ENCODE measurements at places on chromosomes 13 and 19. TPM values are rescaled to one million over a fixed set of nuclear protein-coding genes. Genes with fewer than 3 reads are reported as not detected.

CGB3 gene
- not detected for total RNA-seq

TMEM238 gene
- total RNA-seq, result 1.6 TPM

DNAJC3 gene
- total RNA-seq, result 40.9 TPM

GARIN5B gene
- total RNA-seq, result not detected

LRP3 gene
- 33.0 TPM for total RNA-seq

CRX gene
- not detected for total RNA-seq

CLEC4M gene
- total RNA-seq, result 2.7 TPM

FARP1 gene
- 168 TPM for total RNA-seq

SHC2 gene
- 30.6 TPM for total RNA-seq

KIR2DL4 gene
- total RNA-seq, result not detected

GPR12 gene
- 0.06 TPM for total RNA-seq

PRR36 gene
- 1.9 TPM for total RNA-seq

CYP4F12 gene
- 4.1 TPM for total RNA-seq

C19orf18 gene
- total RNA-seq, result 0.53 TPM

PALM3 gene
- 5.0 TPM for total RNA-seq

RHPN2 gene
- 22.0 TPM for total RNA-seq

CYP2F1 gene
- total RNA-seq, result not detected

TMEM255B gene
- total RNA-seq, result 5.5 TPM

ATP4B gene
- 0.41 TPM for total RNA-seq

KLK12 gene
- total RNA-seq, result not detected

SBSN gene
- not detected for total RNA-seq

ZNF525 gene
- total RNA-seq, result 14.8 TPM

FFAR2 gene
- total RNA-seq, result 1.5 TPM

YJEFN3 gene
- 2.7 TPM for total RNA-seq

CYP2S1 gene
- 1.3 TPM for total RNA-seq

ZNF14 gene
- total RNA-seq, result 14.6 TPM

XRCC1 gene
- 22.9 TPM for total RNA-seq

CNMD gene
- 0.41 TPM for total RNA-seq

VSIG10L gene
- 1.5 TPM for total RNA-seq

THSD8 gene
- not detected for total RNA-seq

CEACAM4 gene
- total RNA-seq, result 2.2 TPM

KLF5 gene
- 13.9 TPM for total RNA-seq

ZNF574 gene
- 21.1 TPM for total RNA-seq

HOMER3 gene
- total RNA-seq, result 47.6 TPM

ZNF317 gene
- 25.3 TPM for total RNA-seq

Measured in metanephros (tissue), 2 donors.